ENCODE measurements at places on chromosomes 1 and 21.

DNA sequence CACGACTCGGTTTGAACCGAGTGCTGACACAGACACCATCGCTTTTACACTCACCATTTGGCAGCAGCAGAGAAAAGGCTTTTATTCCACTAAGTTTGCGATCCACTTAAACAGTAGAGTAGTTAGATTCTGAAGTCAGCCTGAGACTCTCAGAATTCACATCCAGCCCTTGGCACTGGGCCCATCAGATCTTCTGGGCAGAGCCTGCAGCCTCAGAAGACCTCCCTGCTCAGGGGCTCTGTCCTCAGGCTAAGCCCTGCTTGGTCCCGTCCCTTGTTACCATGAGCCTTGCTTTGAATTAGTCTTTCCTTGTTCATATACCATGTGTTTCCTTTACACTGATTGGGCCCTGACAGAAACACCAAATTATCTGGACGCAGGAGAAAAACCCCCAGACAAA lies 41.4 kb upstream of the AJAP1 start:
- H3K27ac ChIP-seq = no peak overlapping the region
- H3K4me1 ChIP-seq = no peaks in the 10 kb centered on the region
- DNase-seq = no peak
- no peaks in the 10 kb centered on the region for H3K36me3 ChIP-seq
- no peaks in the 10 kb centered on the region for H3K27me3 ChIP-seq

- H3K4me1 ChIP-seq = no peaks in the 10 kb centered on the region
- H3K27ac ChIP-seq = no peak overlapping the region
- no peaks in the 10 kb centered on the region for H3K27me3 ChIP-seq
- H3K36me3 ChIP-seq = no peaks in the 10 kb centered on the region
- H3K4me3 ChIP-seq = no peak overlapping the region
- DNase-seq = no peak
Measured at GRCh38 chr1:52588027-52588426, 14.1 kb upstream of the GPX7 start.

GRCh38 chr1:180566026-180566425 lies 7.3 kb downstream of the OVAAL start:
- H3K36me3 ChIP-seq = no peaks in the 10 kb centered on the region
- DNase-seq = no peak
- H3K4me3 ChIP-seq = peak overlapping the region; percentile 11
- H3K4me1 ChIP-seq = peaks cover 5% of the 10 kb centered on the region
- no peaks in the 10 kb centered on the region for H3K27me3 ChIP-seq
- H3K27ac ChIP-seq = peak overlapping the region; percentile 55

DNA sequence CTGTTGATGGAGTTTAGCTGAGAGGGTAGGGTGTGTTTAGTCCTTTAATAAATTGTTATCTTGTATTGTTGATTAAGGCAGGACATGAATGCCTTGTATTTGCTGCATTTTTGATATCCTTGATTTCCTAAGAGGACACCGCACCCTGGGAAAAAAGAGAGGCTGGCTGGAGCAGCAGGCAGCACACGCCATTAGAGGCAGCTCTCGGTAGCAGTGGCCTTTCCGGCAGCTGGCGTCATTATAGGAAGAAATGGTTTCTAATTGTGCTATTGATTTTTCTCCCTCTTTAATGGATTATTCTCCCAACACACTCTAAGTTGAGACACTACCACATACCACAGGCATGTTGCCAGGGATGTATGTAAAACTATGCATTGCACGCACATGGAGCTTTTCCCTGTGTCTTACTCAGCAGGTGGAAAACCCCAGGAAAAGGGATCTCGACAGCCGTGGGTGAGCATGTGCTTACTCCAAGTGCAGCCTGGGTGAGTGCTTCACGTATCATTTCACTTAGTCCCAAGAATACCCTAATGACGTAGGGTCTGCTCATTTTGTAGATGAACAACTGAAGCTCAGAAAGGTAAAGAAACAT lies 440.4 kb upstream of the RUNX1 start:
- no peak overlapping the region for H3K4me3 ChIP-seq
- no peaks in the 10 kb centered on the region for H3K4me1 ChIP-seq
- H3K36me3 ChIP-seq = no peaks in the 10 kb centered on the region
- H3K27me3 ChIP-seq = no peaks in the 10 kb centered on the region

All from upper lobe of left lung (tissue), 6 donors.